ENCODE measurements at places on chromosomes 1 and 21.

- DNase-seq, result no peak
Measured at GRCh38 chr1:162265983-162266382, 110.7 kb downstream of the SPATA46 start.

GRCh38 chr21:43667191-43667904 is 8.0 kb downstream of the RRP1B start:
- no peak for DNase-seq

DNA sequence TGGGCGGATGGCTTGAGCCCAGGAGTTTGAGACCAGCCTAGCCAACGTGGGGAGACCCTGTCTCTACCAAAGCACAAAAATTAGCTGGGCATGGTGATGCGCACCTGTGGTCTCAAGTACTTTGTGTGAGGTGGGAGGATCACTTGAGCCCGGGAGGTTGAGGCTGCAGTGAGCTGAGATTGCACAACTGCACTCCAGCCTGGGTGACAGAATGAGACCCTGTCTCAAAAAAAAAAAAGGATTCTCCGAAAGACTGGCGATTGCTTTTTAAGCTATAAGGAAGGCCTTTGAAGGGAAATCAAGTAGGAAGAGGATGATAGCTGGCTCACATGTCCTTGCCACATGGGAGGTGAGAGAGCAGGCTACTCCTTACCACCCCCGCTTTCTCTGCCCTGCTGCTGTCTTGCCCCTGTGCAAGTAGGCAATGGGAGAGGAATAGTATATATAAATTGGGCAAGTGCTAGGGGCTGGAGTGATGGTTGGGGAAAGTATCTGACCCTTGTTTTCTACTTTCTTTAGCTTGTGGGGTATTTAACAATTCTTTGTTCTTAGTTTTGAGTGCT is 3.8 kb upstream of the LAMTOR5 start:
- no peak for DNase-seq

- DNase-seq, result no peak
Measured at GRCh38 chr21:24171736-24172135, 1435.5 kb downstream of the MRPL39 start.

GRCh38 chr1:23477359-23478144 is 6.4 kb downstream of the ASAP3 start:
- no peak for DNase-seq

DNA sequence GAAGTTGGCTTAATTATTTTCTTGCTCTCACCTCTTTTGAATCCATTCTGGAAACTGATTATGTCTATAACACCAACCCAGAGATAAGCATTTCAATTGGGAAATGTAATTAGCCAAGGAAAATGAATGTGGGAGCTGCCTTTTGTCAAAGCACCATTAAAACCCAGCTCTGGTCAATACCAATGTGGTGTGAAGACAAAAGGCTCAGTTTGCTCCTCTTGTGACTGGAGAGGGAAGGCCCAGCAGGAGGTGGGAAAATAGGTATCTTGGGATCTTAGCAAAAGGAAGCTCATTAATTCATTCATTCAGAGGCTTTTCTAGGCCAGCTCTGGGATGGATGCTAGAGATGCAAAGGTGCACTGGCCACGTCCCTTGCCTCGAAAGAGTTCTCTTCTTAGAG is 75.0 kb upstream of the SELENON start:
- no peak for DNase-seq

DNA sequence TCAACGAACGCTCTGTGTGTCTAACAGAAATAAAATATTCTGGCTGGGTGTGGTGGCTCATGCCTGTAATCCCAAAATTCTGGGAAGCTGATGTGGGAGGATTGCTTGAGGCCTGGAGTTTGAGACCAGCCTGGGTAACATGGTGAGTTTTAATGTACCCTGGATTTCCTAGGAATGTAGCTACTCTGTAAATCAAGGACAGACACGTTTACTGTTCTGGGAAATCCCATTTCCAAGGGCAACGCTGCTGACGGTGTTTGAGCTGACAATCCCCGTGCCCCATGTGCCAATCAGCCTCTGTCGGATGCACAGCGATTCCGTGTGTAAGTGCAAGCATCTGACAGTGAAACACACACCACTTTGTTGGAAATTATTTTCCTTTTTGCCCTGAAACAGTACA is 8.0 kb downstream of the CORT start:
- no peak for DNase-seq

- no peak for DNase-seq
Measured at GRCh38 chr21:41630249-41630648, 122.3 kb upstream of the TMPRSS2 start.

DNA sequence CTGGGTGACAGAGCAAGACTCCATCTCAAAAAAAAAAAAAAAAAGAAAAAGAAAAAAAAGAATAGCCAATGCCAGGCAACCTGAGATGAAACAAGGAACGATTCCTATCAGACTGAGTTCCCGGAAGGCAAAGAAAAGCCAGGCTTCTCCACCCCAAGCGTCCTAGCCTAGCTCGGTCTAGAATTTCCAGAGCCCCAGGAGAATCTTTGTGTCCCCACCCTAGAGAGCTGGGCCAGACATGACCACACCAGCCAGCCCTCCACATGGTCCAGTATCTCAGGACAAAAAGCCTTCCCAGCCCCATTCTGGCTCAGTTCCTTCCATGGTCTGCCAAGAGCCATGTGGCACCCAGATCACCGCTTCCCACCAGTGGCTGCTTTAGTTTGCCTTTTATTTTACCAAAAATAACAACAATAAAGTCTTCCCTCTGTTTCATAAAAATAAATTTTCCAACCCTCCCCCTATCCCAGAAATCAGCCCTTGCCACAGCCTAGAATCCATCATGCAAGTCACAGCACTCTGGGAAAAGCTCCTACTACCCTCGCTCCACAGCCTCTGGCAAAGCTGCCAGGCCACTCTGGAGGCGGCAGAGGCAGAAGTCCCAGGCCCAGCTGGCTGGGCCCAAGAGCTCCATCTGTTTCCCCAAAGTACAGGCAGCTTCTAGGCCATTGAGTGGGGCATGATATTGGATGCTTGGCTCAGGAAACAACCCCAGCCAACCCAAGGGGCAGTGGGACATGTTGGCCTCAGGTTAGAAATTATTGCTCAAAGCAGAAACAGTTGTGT is 3.5 kb upstream of the MKNK1 start:
- DNase-seq, result no peak

DNA sequence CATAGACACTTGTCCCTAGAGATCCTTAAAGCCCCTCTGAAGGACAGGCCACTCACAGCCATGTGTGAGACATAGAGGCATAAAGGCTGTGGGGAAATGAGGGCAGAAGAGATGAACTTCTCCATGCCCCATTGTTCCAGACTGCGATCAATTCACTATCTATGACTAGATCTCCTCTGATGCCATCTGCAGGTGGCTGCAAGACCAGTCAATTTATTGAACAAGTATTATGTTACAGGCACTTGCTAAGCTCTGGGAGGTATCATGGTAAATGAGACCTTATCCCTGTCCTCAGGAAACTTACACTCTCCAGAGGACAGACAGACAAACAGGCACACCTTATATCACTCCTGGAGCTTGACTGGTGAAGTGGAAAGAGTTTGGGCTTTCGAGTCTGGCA is 22.9 kb downstream of the UBIAD1 start:
- no peak for DNase-seq

DNA sequence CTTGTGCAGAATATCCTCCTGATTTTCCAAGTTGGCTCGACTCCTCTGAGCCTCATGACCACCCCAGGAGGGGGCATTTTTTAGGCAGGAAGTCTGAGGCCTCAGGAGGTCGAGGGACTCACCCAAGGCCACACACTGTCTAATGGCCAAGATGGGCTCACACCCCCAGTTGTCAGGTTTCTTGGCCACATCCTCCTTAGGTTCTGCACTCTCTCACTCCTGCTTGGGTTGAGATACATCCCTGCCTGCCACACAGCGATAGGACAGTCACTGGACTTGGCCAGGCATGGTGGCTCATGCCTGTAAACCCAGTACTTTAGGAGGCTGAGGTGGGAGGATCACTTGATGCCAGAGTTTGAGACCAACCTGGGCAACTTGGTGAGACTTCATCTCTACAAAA is 4.6 kb downstream of the CA6 start:
- DNase-seq, result no peak

- DNase-seq, result no peak
Measured at GRCh38 chr1:235107368-235108184, 21.1 kb downstream of the TOMM20 start.

- DNase-seq, result no peak
Measured at GRCh38 chr1:208071435-208072031, 160.6 kb upstream of the CD34 start.

- DNase-seq, result no peak
Measured at GRCh38 chr1:205810448-205811157, 2.4 kb downstream of the SLC41A1 start.

DNA sequence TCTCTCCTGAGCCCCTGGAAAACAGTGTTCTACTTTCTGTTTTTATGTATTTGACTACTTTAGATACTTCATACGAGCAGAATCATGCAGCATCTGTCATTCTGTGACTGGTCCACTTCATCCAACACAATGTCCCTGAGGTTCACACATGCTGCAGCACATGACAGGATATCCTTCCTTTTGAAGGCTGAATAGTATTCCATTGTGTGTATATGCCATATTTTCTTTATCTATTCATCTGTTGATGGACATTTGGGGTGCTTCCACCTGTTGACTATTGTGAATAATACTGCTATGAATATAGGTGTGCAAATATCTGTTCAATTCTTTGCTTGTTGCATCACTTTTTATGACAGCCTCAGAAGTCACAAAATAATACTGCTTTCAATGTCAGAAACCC is 55.8 kb downstream of the SH3GLB1 start:
- DNase-seq, result no peak

DNA sequence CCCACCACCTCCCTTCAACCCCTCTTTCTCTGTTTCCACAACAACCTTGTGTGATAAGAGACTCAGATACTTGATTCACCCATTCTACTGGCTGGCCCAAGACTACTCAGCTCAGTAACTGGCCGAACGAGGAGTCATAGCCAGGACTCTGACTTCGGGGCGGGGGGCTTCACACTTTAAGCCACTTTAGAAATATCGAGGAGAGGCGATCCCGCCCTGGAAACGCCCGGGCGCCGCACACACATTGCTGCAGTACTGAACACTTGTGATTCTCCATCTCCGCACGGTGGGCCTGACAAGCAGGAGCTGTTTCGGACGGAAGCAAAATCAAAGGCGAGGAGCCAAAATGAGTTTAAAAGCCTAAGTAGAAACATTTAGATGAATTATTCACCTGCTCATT is 182.1 kb downstream of the NPHP4 start:
- no peak for DNase-seq
